ENCODE measurements at places on chromosomes 11 and 22.

DNA sequence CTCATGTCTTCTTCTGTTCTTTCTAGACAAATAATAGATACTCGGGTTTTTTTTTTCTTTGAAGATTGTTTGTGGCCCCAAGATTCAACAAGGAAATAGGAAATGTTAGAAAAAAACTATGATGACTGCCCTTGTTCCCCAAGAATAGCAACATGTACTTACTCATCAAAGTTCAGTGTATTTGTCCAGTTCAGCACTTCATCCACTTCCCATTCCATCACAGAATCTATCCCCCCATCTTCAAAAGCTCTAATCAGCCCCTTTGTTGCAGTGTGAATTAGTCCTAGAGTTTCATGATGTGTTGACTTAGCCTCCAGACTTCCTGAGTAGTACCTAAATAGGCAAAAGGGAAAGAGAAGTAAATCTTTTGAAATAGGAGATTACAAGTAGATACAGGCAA lies 74.3 kb downstream of the C11orf65 start:
- no peak for DNase-seq

- peak; percentile 60 for DNase-seq
These were observed 92.8 kb upstream of the APOA1 start for GRCh38 chr11:116930177-116930576.

DNA sequence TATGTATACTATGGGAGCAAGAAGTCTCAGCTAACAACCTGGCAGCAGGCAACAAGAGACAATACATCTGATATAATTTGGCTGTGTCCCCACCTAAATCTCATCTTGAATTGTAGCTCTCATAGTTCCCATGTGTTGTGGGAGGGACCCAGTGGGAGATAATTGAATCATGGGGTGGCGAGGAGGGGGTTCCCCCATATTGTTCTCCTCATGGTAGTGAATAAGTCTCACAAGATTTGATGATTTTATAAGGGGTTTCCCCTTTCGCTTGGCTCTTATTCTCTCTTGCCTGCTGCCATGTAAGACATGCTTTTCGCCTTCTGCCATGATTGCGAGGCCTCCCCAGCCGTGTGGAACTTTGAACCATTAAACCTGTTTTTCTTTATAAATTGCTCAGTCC lies 6.2 kb downstream of the DNAJC24 start:
- DNase-seq = no peak

- no peak for DNase-seq
These were observed 1004.5 kb upstream of the CCDC90B start for GRCh38 chr11:84290647-84291046.

- DNase-seq = no peak
These were observed 35.7 kb downstream of the MUC5B start for GRCh38 chr11:1258401-1259075.

Measured in CD4-positive, alpha-beta T cell treated with Interleukin-4 for 1 hour (primary cell).